Hypothalamus (tissue), 51 donors: ENCODE measurements at places on chromosomes 12 and 14.
A peak's percentile ranks its signal among the peaks of the same experiment; 100 is the strongest.

GRCh38 chr14:61716956-61717355, 21.6 kb downstream of the HIF1A start:
- DNase-seq, result no peak

DNA sequence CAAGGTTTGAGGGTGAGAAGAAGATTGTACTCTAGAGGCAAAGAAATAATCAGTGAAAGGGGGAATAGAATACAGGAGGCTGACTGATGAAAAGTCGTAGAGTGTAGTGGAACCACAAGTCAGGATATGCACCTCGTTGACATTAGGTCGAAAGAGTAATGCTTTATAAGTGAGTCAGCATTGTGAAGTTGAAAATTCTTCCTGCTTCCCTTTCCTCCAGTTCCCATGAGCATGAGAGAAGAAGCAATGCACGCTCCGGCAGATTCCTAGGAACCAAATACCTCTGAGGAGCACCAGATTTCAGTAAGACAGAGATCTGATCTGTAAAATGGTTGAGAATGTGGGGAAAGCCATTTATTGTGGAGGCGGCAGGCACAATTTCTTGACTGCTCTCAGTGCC, 16.5 kb downstream of the CCER1 start:
- no peak for DNase-seq

- no peak for DNase-seq
Observed at GRCh38 chr12:69284131-69284530, 44.8 kb downstream of the CPSF6 start.

- no peak for DNase-seq
Observed at GRCh38 chr12:116524964-116525379, 34.2 kb upstream of the MAP1LC3B2 start.

DNA sequence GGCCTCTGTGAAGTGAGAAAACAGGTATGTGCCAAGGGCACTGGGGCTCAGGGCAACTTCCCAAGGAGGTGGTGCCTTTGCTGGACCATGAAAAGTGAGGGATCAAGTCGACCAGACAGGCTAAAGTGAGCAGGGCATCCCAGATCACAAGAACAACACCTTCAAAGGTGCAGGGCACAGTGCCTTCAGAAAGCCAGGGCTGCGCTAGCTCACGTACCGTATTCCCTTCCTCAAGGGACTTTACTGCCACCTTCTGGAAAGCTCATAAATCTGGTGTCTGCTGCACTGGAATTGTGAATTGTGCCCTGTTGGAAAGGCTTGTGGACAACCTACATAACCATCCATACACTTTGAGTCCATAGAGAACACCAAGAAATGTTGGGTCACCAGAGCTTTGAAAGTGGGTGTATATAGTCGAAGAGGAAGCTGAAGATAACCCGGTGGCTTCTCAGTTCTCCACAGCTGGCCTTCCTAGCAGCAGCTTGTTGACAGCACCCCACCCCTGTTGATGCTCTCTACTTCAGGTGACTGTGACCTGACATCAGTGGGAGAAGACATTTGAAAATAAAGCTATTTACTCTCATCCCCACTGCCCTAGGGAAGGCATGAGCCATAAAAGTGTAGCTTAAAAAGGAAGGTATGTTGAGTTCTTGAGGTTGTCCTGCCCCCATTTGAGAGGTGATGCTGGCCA, 24.5 kb downstream of the FIGNL2 start:
- peak; percentile 20 for DNase-seq

DNA sequence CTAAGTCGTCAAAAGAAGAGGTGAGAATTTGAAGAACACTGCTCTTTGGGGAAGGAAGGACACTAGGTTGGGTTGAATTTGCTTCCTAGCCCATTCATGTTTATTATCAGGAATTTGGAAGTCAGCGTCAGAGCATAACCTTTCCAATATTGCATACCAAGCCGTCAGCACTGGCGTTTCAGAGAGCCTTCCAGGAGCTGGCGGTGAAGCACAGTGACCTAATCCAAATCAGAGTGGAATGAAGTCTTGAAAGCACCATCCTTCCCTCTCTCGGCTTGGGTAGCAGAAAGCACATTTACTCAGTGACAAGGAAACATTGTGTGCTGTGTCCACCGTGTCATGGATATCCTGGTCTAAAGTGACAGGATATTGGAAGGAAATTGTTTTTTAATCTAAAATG, 240.3 kb upstream of the PELI2 start:
- no peak for DNase-seq

- no peak for DNase-seq
Observed at GRCh38 chr14:61403411-61403810, 82.0 kb downstream of the PRKCH start.

GRCh38 chr12:73935817-73936216, 601.8 kb upstream of the ATXN7L3B start:
- DNase-seq, result no peak

DNA sequence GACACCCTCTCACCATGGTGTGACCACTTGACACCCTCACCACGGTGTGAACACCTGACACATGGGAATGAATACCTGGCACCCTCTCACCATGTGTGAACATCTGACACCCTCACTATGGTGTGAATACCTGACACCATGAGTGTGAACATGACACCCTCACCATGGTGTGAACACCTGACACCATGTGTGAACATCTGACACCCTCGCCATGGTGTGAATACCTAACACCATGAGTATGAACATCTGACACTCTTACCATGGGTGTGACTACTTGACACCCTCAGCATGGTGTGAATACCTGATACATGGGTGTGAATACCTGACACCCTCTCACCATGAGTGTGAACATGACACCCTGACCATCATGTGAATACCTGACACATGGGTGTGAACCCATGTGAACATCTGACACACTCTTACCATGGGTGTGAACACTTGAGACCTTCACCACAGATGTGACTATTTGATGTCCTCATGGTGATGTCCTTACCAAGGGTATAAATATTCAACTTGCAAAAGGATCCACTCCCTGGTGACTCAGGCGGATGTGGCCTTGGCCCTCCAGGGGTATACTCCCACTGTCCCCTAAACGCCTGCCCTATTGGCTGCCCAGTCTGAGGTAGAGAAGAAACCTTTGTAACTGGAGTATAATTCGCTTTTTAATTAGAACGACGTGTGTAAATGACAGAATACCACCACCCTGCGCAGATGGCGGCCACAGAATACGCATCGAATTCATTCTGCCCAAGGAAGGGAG, 29.1 kb downstream of the RFLNA start:
- no peak for DNase-seq

- DNase-seq, result no peak
Observed at GRCh38 chr12:23611320-23611719, 338.1 kb downstream of the SOX5 start.

GRCh38 chr14:40697231-40697630, 909.4 kb upstream of the LRFN5 start:
- DNase-seq, result no peak

DNA sequence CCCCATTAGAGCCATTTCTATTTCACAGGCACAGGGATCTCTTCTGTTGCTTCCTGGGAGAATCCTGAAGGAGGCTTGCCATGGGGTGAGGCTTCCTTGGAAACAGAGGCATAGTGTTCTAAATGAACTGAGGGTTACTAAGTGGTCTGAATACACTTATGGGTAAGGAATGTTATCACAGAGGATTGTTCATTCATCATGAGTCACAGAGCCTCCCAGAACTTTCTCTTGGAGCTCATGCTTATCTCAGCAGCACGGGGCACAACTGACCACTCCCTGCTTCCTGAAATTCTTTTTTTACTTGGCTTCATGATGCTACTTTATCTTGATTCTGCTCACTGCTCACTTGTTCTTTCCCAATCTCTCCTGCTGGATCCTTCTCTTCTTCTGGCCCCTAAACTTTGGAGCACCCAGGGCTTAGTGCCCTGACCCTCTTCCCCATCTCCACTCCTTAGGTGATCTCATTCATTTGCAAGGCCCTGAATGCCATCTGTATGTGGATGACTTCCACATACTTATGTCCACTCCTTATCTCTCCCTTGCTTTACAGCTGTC, 57.9 kb downstream of the ANO6 start:
- no peak for DNase-seq

DNA sequence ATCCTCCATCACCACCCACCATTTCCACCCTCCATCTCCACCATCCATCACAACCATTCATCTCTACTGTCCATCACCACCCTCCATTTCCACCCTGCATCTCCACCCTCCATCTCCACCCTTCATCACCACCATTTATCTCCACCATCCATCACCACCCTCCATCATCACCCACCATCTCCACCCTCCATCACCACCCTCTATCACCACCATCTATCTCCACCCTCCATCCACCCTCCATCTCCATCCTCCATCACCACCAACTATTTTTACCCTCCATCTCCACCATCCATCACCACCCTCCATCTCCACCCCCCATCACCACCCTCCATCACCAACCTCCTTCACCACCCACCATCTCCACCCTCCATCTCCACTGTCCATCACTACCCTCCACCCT, 4.7 kb upstream of the CEP170B start:
- DNase-seq, result no peak

GRCh38 chr12:15886372-15887042, 4.3 kb downstream of the STRAP start:
- DNase-seq, result no peak

GRCh38 chr12:80472911-80473500, 29.0 kb downstream of the PTPRQ start:
- no peak for DNase-seq

- DNase-seq, result no peak
Observed at GRCh38 chr12:54525383-54525782, 24.0 kb upstream of the PDE1B start.

DNA sequence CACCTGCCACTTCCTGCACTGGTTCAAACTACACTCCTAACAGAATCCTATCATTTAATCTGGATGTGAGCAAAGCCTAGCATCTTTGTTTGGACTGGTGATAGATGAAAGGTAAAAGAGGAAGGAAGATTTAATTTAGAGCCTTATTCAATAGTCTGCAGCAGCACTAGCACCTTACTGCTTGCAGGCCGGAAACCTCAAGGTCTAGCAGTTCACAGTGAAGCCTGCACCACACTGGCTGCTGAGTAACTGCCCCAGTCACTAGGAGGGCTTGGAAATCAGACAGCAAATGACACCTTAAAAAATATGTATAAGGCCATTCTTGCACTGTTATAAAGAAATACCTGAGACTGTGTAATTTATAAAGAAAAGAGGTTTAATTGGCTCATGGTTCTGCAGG, 358.0 kb downstream of the DAD1 start:
- no peak for DNase-seq

- DNase-seq, result no peak
Observed at GRCh38 chr12:53402871-53403270, 20.8 kb upstream of the AMHR2 start.

GRCh38 chr12:68508576-68508975, 102.1 kb upstream of the RAP1B start:
- DNase-seq, result no peak

DNA sequence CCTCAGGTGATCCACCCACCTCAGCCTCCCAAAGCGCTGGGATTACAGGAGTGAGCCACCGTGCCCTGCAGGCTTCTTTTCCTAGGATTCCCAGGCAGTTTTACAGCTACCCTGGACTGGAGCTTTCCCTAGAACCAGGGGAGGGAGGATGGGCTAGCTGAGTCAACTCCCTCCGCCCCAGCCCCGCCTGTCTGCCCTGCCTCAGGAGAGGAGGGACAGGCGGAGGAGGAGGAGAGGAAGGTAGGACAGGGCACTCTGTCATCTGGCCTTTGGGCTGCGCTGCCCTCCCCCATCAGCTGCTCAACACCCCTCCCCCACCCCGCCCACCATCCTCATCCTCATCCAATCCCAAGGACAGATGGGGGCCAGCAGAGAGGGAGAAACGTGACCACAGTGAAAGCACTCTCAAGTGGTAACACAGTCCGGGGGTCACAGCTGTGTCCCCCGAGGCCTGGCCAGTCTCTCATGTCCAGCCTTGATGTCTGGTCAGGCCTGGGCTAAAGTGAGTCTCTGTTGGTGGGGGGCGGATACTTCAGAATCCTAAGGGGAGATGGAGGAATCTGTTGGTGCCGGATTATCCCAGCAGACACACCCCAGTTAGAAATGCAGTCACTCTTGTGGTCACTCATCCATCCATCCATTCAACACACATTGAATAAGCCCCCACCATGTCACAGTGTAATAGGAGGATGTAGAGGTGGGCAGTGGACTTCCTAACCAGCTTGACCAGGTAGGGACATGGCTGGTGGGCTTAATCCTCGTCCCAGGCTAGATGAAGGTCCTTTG, 12.3 kb downstream of the FIGNL2 start:
- no peak for DNase-seq

- no peak for DNase-seq
Observed at GRCh38 chr12:64137117-64137516, 85.0 kb downstream of the KICS2 start.

DNA sequence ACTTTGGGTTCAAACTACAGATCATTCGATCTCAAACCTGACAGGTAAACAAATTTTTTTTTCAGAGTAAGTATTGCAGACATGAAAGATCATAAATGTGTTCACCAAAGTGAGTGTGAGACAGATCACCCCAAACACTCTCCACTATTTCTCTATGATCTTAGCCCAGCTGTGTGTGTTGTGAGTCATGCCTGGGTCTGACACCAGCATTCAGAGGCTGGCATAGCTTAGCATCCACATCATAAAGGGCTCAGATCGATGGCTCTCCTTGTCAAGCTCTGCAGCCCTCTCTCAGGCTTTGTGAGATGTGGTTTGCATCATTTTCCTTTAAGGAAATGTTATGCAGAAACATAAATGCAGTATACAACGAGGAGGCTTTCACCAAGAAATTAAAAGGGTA, 164.9 kb downstream of the ETV6 start:
- no peak for DNase-seq

DNA sequence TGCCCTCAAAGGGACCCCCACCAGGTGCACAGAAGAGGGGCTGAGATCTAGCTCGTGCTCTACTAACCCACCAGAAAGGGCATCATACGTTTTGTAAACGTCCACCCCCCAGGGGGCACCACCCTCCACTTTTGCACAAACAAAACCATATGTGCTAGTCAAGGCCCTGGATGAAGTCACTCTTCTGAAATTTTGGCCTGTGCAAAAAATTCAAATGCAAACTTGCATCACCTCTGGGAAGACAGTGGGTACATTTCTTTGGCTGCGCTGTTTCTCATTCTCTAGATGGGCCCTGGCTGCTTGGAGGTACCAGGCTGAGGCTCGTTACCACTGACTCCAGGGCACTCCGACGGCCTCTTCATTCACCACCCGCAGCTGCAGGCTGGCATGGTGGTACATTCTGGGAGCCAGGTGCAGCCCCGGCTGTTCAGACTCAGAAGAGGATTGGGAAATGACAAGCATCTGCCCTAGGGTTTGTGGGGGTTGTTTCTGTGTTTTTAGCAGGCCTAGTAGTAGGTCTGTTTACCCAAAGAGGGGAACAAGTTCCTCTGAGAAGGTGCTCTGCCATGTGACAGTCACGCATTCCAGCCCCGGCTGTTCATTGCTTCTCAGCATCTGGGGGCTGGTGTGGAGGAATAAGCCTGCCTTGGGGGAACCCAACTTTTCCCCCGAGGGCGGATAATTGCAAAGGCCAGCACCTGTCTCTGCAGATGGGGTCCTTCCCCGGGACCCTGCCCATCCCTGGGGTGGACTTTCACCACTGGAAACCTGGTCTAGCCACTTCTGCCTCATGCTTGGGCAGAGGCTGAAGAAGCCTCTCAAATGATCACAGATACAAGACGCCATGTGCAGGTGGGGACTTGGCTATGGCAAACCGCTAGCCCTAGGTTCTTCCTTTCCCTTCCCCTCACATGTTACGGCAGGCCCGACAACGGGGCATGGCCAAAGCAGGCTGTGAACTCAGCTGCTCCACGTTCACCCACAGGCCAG, 147.6 kb downstream of the DPF3 start:
- no peak for DNase-seq
